Fibroblast of skin of scalp (primary cell): ENCODE measurements at places on chromosomes 7 and 10.
A peak's percentile ranks its signal among the peaks of the same experiment; 100 is the strongest.

GRCh38 chr10:109203646-109204353 is 719.5 kb downstream of the XPNPEP1 start:
- peak; percentile 10 for DNase-seq

DNA sequence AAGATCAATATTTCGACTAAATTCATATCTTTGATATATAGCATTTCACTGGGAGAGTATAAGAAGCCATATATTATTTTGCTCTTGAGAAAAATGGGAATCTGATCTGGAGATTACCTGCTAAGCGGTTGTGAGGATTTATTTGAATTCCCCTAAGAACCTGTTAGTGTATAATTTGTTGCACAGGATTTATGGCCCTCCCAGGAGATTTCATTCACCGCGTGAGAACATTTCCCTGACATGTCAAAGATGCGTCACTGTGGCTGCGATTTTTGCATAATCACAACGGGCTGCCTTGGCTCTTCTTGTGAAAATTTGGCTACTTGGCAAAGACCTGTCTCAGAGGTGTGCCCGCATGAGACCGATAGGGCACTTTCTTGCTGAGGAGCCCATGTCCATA is 184.7 kb upstream of the PFKP start:
- DNase-seq: peak; percentile 3

DNA sequence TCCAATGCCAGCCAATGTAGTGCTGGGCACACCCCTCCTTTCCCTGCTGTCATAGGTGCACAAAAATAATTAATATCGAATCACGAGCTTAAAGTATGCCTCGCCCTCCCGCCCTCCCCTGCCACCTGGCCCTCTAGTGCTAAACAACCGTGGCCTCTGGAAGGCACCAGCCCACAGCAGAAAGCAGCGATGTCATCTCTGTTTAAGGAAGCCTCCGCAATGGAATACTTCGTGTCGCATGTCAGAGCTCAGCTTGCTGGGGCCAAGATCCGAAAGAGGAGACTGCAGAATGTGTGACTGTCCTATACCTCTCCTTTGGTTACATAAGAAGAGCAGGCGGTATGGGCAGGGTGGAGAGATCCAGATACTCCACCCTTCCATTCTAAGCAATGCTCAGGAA is 71.5 kb downstream of the RHOBTB1 start:
- DNase-seq: no peak

- no peak for DNase-seq
These were observed 94.1 kb downstream of the CDCA7L start for GRCh38 chr7:21851559-21851967.

GRCh38 chr10:98433881-98434732 is 12.6 kb downstream of the HPS1 start:
- no peak for DNase-seq

- no peak for DNase-seq
These were observed 74.5 kb upstream of the EXOC6 start for GRCh38 chr10:92773776-92774175.

DNA sequence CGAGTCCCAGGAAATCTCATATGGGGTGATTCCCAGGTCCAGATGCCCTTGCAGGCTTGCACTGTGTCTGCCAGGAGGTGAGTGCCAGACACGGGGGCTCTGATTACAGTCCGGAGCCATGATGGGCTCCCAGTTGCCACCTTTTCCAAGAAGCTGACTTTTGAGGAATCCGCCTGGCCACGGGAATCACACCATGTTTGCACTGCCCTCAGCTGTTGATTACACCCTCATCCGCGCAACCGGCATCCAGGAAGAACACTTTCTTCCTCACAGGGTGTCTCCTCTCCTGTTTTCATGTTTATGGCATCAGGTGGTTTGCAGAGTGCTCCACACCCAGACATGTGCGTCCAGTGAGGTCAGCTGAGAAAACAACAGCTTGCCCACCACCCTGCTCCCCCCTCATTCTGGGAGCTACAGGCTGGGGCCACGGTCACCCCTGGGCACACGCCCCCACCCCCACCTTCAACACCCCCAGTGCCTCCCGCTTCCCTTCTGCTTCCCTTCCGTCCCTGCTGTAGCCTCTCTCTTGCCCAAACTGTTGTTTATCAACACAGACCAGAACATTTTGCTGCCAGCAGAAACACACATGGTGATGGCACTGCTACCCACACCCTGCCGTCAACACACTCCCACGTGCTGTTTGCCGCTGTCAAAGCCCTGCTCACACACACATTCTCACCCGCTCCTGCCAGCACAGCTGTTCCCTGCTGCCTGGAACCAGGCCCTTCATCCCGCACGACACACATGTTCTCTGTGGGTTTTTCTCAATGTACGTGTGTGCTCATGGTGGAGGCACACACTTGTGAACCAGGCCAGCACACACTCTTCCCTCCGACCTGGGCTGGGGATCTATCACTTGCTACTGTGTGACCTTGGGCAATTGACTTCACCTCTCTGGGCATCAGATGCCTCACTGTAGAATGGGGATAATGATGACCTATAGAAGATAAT is 35.8 kb downstream of the DDIT4 start:
- DNase-seq: no peak

DNA sequence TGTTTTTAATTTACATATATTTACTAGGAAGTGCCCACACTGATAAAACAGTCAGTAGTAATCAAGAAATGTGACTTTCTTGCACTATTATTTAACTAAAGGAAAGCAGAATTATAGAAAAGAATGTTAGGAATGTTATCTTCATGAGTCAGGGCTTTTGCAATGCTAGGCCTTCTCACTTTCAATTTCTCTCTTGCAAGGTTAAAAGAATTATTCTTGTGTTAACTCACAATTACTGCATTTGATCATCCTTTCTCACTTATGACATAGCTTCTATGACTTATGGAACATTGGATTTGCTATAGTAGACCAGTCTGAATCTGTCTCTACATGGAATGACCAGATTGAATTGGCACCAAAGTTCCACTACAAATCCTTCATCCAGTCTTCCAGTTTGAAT is 192.4 kb downstream of the SDK1 start:
- peak; percentile 68 for DNase-seq
